Activated CD4-positive, CD25-positive, alpha-beta regulatory T cell treated with anti-CD3 and anti-CD28 coated beads, Interleukin-2, amount 50 U/mL, for 72 hours (primary cell): ENCODE measurements at places on chromosomes 12 and 14.

GRCh38 chr14:68232300-68233055 lies 412.9 kb downstream of the RAD51B start:
- no peak for DNase-seq

DNA sequence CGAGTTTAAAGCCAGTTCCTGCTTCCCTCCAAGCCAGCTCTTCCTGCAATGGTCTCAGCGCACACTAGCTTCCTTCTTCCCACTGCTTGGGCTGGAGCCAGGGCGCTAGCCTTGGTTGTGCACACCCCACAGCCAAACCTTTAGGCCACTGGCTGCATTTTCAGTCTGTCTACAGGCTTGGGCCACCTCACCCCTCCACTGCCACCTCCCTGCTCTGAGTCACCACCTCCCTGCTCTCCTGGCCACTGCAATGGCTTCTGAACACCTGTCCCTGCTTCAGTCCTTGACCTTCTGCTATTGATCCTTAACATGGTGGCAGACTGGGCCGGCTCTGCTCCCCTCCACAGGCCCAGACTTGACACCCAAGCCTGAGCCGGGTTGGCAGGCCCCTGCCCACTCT lies 151.1 kb downstream of the RBM19 start:
- no peak for DNase-seq

- no peak for DNase-seq
These were observed 3.7 kb upstream of the CLBA1 start for GRCh38 chr14:104981699-104982541.

DNA sequence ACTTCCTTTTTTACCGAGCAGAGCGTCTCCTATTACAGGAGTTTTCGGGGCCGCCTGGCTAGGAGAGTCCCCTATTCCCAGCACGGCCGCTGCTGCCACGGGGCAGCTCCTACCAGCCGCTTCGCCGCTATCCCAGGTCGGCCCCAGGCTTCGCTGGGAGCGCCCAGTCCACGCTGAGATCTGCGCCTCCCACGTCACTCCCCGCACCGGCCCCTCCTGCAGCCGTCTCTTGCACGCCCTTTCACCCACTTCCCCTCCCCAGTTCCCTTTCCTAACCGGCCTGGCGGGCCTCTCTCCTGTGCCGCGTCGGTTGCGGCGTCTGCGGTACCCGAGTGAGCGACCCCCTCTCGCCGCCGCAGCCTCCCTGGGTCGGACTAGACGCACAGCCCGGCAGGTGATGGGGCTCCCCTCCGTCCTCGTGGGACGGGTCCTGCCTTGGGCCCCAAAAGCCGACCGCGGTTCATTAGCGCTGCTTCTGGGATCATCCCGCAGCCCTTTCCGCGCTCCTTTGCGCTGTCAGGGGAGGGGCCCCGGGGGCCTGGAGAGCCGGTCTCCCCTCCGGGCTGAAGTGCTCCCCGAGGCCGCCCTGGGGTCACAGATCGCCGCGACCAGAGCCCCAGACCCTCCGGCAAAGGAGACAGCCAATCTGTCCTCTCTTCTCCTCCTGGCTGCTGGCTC lies 1318.4 kb downstream of the TMEM121 start:
- peak; percentile 56 for DNase-seq

DNA sequence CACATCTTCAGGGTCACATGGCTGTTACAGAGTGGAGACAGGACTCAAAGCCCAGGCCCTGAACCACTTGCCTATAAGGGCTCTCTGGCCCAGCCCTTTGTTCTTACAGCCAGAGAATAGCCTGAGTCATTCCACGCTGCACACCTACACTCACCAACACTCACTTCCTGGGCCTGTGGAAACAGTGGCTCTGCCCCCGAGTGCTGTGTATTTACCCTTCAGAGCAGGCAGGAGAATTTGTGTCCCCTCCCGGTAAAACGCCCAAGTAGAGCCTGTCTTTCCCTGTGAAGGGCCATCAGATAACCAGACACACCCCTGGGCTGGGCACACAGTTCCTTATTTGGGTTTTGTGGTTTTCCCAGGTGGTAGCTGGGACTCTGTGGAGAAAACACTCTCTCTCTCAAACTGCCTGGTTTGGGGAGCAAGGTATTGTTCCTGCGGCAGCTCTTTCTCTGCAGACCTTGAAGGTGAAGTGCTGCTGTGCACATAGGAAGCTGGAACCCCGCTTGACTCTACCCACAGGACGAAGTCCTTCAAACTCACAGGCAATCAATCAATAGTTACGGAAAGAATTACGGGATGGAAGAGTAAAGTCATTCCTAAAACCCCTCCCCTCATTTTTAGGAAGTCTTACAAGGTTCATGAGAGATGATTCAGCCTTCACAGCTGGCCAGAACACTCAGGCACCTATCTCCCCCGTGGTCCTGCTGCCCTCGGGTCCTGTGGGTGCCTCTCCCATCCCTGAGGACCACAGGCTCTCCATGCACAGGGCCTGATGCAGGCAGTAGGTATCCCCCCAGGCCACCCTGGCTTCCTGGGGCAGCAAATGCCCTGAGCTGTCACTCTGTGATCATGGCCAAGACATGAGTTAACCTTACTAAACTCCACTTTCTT lies 20.3 kb downstream of the FIGNL2 start:
- peak; percentile 47 for DNase-seq

DNA sequence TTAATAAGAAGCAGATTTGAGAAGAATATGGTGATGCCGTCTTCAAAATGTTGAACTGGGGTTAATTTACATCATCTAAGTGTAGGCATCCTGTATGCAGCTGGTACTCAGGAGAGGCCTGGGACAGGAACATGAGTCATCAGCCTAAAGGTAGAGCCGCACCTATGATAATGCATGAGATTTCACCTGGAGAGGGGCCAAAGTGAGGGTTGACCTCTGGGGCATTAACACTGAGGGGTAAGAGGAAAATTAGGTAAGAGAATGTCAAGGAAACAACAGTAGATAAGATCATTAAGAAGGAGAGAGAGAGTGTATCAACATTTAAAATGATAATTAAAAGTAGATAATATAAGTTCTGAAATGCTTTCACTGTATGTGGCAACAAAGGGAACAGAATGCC lies 20.2 kb upstream of the SSTR1 start:
- DNase-seq = no peak

DNA sequence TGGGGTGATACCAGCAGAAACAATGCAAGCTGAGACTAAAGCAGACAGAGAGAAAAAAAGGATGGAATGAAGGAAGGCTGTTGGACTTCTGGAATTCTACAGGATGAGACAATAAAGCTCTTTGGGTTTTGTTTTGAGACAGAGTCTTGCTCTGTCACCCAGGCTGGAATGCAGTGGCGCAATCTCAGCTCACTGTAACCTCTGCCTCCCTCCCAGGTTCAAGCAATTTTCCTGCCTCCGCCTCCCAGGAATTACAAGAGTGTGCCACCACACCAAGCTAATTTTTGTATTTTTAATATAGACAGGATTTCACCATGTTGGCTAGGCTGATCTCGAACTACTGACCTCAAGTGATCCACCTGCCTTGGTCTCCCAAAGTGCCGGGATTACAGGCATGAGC lies 115.4 kb downstream of the EXOC5 start:
- DNase-seq = no peak

- peak; percentile 86 for DNase-seq
These were observed 20.1 kb downstream of the STX2 start for GRCh38 chr12:130818635-130819576.

GRCh38 chr14:32710731-32711680 lies 227.7 kb upstream of the NPAS3 start:
- no peak for DNase-seq

DNA sequence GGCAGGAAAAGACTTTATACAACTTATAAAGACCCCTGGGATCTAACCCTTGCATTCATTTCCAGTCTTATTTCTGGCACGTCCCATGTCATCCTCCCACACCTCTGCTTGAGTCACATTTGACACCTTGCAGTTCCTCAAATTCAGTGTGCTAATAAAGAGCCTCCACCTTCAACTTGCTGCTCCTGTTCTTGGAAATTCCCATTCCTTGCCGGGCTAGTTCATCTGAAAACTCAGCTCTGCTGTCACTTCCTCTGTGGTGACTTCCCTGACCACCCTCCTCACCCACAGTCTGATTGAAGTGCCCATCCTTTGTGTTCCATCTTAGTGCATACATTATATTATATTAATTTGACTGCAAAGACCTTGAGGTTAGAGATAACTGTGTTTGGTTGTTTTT lies 37.4 kb upstream of the PSMA6 start:
- no peak for DNase-seq

GRCh38 chr12:7042842-7043241 lies 17.7 kb upstream of the C1S start:
- DNase-seq = no peak

GRCh38 chr12:13183620-13184019 lies 12.9 kb upstream of the EMP1 start:
- DNase-seq = no peak

DNA sequence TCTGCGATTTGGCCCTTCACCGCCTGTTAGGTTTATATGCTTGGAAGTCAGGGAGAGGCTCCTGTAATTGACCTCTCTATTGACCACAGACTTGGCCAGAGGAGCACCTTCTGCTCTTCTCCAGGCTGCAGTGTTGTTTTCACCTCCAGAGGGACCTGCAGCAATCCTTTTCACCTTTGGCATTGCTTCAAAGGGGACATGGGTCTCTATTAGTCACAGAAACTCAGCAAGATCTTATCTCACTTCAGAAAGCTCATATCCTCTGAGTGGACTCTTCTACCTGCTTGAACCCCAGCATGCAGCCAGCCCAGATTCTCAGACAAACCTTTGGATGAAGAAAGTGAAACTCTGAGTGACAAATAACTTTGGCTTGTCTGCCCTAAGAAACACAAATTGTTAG lies 339.3 kb downstream of the NRXN3 start:
- no peak for DNase-seq

GRCh38 chr14:23557521-23557920 lies 1.4 kb downstream of the THTPA start:
- DNase-seq = no peak

- DNase-seq = no peak
These were observed 74.3 kb upstream of the CPM start for GRCh38 chr12:69007101-69007854.

DNA sequence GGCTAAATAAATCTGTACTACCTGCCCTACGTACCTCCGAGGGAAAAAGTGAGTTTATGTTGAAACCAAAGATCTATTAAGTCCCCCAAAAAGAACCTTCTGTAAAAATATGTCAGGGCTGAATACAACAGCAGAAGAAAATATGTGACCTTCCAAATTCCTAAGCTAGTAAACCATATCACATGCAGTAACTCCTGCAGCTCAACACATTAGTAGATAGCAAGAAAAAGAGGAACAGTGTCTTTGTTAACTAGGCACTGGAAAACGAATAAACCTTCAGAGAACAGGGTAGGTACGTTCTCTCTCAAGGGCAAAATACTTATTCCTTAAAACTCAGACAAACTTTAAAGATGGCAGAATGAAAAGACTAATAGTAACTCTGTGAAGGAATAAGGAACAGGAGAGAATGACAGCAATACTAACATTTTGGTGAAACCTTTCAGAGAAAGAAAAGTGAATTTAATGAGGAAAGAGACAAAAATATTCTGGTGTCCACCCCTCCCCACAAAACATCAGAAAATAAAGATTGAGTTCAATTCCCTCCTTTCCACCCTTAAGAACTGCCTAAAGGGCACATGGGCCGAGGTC lies 18.0 kb downstream of the CBX5 start:
- DNase-seq = no peak

- DNase-seq = no peak
These were observed 17.7 kb downstream of the SBNO1 start for GRCh38 chr12:123346946-123347345.

DNA sequence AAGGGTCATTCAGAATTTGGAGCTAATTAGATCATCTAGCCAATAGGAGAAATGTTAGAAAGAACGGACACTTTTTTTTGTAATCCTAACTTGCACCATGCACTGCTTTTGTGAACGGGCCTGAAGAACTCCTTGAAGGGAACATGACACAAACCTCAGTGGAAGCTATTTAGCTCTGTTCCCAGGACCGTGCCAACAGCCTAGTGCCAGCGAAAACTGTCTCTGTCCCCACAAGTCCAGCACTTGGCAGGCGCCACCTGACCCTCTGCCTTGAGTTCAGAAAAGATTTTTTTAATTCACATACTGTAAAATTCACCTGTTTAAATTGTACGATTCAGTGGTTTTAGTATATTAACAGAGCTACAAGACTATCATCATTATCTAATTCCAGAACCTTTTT lies 31.3 kb upstream of the KCNA5 start:
- no peak for DNase-seq

GRCh38 chr12:11361151-11361550 lies 34.2 kb downstream of the PRB2 start:
- DNase-seq = no peak

DNA sequence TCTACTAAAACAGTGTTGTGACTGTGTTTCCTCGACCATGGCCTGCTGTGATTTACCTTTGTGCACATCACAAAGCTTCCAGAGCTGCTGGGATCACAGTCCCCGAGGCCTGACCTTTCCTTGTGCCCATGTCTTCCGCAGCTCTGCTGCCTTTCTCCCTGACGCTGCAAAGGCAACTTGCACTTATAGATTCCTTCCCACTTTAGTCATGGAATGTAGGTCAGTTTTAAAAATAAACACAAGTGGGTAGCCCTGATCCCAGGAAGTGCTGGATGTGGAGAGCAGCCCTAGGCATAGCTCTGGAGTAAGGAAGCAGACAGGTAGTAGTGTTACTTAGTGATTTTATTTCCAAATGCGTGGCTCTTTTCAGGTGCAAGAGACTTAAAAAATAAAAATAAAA lies 825.7 kb downstream of the AACS start:
- no peak for DNase-seq

DNA sequence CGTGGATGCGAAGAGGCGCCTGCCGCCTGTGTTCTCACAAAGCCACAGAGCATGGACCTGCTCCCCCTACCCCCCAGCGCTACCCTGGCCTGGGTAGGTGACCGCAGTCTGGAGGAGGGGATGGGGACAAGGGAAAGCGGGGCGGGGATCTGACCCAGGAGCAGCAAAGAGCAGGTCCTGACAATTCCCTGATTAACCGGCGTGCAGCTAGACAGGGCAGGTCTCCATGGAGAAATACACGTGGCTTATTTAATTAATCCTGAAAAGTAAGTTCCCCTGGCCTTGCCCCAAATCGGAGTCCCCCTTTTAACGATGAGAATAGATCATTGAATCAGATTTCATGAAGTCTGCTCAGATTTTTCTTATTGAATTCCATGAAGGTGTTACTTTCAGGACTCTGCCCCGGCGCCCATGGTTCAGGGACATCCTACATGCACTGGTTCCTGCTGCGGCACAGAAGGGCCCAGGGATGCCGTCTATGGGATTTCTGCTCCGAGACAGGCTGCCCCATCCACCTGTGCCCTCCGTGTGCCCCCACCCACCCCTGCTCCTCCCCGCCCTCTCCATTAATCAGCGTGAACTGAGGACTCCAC lies 251.0 kb upstream of the SFSWAP start:
- DNase-seq = no peak

DNA sequence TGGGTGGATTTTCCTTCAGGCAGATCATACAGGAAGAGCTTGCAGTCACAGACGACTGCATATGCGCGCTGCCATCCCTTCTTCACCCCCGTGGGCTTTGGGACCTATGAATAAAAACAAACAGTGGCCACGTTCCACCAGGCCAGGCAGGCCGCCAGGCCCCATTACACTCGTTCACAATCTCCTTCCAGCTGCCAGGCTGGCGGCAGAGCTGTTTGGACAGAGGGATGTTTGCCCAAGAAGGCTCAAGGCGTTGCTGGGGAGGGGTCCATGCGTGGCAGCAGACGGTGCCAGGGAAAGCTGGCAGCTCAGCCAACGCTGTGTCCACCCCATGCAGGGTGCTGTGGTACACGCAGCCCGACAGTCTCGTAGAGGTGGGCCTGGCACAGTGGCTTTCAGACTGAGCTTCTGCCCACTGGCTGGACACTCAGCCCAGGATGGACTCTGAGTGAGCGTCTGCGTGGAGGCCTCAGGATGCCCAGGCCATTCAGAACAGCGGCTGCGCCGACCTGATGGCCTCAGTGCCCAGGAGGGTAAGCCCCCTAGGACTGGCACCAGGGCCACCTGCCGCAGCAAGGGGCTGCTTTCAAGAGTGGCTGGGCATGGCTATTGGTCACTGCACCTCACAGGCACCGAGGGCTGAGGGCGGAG lies 27.5 kb downstream of the AMN start:
- DNase-seq = no peak
